Left kidney (tissue), 8 donors: ENCODE measurements at places on chromosomes 3 and 15. TPM values are rescaled to one million over a fixed set of nuclear protein-coding genes. Genes with fewer than 3 reads are reported as not detected.

GRCh38 chr3:44159696-44160300 is 81.9 kb upstream of the TOPAZ1 start:
- no peak for DNase-seq

GRCh38 chr3:114846779-114847178 is 300.3 kb downstream of the ZBTB20 start:
- DNase-seq: no peak

- peak; percentile 34 for DNase-seq
These were observed 2.9 kb upstream of the NME9 start for GRCh38 chr3:138332472-138333073.

The DMXL2 gene
- polyA plus RNA-seq: 106 TPM

The DNAH12 gene
- polyA plus RNA-seq: 3.0 TPM
